ENCODE measurements at places on chromosomes 7 and 10.

DNA sequence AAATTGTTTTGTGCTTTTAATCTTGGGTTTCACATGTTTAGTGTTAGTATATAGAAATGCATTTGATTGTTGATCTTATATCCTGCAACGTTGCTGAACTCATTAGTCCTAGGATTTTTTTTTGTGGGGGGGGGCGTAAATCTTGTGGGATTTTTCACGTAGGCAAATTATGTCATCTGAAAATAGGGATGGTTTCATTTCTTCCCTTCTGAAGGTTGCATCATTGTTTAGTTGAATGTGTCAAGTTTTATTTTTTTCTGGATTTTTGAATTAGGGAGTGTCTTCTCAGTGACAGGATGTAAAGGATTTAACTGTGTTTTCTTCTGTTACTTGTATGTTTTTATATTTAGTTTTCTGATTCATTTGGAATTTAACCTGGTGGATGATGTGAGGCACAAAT lies 26.7 kb downstream of the MKLN1 start:
- DNase-seq: no peak

GRCh38 chr10:110833941-110834628 lies 37.6 kb upstream of the PDCD4 start:
- no peak for DNase-seq

GRCh38 chr10:14412624-14413023 lies 81.9 kb upstream of the FRMD4A start:
- DNase-seq: no peak

- no peak for DNase-seq
Observed at GRCh38 chr10:35926846-35927245, 284.8 kb upstream of the FZD8 start.

All from left ventricle myocardium superior (tissue), 1 donor.